ENCODE measurements at places on chromosomes 2 and 18.

DNA sequence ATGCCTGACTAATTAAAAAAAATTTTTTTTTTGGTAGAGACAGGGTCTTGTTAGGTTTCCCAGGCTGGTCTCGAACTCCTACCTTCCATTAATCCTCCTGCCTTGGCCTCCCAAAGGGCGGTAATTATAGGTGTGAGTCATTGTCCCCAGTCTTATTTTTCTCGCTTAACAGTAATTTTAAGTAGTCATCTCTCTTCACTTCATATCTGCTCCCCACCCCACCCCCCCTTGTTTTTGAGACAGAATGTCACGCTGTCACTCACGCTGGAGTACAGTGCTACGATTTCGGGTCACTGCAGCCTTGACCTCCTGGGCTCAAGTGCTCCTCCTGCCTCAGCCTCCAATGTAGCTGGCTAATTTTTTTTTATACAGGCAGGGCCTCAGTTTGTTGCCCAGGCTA is 27.7 kb downstream of the RAB10 start:
- no peak for DNase-seq

GRCh38 chr18:10232062-10232461 is 222.4 kb upstream of the APCDD1 start:
- DNase-seq, result peak; percentile 57

DNA sequence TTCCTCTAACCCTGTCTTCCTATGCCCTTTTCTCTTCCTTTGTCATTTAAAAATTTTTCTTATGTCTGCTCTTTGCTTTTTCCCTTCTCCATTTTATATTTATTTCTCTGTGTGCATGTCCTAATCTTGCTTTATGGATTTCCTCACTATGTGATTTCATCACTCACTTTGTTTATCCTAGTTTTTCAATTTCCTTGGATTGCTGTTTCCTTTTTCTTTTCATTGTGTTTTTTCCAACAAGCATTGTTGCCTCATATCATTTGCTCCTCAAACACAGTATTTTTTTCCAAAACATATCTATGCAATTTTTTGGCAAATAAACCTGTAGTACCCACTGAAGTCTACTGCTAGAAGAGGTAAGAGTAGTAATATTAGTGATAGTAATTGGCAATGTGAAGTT is 67.4 kb upstream of the PNPT1 start:
- no peak for DNase-seq

DNA sequence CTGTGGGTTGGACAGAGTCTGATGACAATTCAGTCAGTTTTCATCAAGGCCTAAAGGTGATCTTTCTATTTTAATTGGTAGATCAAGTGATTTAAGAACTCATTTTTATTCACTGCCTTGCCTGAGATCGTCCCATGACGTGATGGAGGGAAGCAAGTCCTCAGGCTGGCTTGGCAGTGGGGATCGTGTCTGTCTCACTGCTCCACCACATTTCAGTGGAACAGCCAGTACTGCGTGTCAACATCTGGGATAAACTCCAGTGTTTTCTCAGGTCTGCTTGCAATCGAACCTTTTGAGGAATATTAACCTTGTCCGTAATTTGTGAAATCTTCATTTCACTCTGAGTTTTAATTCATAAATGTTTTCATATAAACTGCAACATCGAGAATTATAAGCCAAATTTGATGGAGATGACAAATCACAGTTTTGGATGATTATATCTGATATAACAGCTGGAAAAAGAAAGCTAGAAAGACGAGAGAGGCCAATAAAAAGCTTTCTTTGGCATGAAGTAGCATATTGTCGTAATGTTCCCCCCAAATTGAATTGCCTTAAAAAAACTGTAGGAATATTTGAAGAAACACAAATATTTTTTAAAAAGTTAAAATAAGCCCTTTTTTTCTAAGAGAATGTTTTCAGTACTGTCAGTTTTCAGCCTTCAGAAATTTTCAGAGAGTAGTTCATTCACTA is 414.7 kb upstream of the SPRED2 start:
- DNase-seq, result no peak

GRCh38 chr2:187874786-187875185 is 320.6 kb upstream of the TFPI start:
- DNase-seq, result no peak

DNA sequence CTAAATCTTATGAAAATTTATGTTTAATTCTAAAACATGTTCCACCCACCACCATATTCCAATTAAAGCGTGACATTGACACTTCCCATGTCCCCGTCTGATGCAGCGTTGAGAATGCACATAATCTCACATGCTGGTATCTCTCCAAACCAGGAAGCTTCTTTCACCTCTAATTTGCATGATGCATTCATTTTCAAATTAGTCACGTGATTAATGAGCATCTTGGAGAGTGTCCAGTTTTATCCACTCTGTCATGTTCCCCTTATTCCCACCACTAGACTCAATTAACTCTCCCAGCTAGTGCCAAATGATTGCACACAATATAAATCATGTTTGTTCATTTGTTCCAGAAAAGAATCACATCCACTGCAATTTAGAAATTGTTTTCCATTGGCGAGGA is 105.8 kb downstream of the RIT2 start:
- no peak for DNase-seq

- DNase-seq, result no peak
These were observed 32.2 kb downstream of the IKZF2 start for GRCh38 chr2:213119061-213119809.

- DNase-seq, result peak; percentile 35
These were observed 1.2 kb downstream of the PIEZO2 start for GRCh38 chr18:11147962-11148679.

GRCh38 chr2:164742738-164743317 is 98.8 kb downstream of the COBLL1 start:
- DNase-seq, result no peak

GRCh38 chr2:237310515-237311114 is 103.3 kb downstream of the COL6A3 start:
- DNase-seq, result peak; percentile 37

Measured in DMS79 treated with DMSO at 0.1 percent for 48 hours (cell line).